ENCODE measurements at places on chromosomes 1 and 21. TPM values are rescaled to one million over a fixed set of nuclear protein-coding genes. Genes with fewer than 3 reads are reported as not detected.

DNA sequence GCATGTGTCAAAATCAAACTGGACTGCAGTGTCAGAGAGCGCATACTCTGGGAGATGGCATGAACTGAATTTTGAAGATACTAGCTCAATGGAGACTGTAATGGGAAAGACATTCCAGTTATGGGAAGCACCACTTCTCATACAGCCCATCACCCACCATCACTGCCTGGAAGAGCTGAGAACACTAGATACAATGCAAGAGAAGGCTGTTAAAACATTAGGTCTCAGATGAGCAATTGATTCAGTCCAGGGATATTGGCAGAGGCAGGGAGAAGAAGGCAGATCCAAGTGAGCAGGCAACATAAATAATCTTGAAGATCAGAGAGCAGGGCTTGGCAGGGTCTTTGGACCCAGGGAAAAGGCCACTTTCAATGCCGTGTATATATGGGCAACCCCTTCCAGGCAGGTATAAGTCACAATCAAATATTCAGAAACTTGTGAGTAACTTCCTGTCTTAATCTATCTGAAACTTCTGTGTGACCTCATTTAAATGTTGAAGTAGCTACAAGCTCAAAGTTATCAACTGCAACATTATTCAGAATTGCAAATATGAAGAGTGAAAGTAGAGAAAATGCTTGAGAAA lies 290.3 kb upstream of the SGIP1 start:
- peaks cover 8% of the 10 kb centered on the region for H3K4me1 ChIP-seq
- DNase-seq: peak; percentile 46
- no peak overlapping the region for H3K4me3 ChIP-seq
- no peak overlapping the region for H3K27ac ChIP-seq
- no peaks in the 10 kb centered on the region for H3K36me3 ChIP-seq
- no peaks in the 10 kb centered on the region for H3K27me3 ChIP-seq

- no peak for DNase-seq
- peaks cover 14% of the 10 kb centered on the region for H3K4me1 ChIP-seq
- no peaks in the 10 kb centered on the region for H3K36me3 ChIP-seq
- no peak overlapping the region for H3K27ac ChIP-seq
- no peaks in the 10 kb centered on the region for H3K27me3 ChIP-seq
- H3K4me3 ChIP-seq: no peak overlapping the region
Observed at GRCh38 chr1:243716906-243717305, 133.1 kb downstream of the AKT3 start.

DNA sequence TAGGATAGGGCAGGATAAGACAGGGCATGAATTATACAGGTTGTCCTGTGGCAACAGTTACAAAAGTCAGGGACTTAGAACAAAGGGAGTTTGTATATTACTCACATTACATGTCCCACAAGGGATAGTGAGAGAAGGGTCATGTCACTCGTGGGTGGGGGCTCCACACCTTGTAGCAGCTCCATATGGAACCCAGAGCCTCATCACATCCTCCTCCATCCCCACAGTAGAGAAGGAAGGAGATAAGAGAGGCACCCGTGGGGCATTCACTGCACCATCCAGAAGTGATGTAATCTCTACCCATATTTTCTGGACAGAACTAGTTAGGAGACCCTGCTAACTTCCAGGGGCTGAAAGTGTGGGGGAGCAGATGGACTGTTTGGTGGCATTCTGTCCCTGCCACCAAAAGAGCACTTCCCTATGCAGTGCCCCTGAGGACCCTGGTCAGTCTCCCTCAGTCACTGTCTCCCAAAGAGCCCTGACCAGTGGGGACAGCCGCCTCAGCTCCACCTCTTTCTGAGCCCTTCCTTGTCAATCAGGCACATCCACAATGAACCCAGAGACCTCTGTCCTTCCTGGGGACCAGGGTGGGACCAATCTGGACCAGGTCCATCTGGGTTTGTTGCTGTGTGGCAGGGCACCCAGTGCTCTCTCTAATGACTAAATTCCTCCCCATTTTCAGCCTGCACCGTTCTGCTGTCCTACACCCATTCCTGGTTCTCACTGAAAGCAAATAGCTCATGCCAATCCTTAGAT lies 154.8 kb upstream of the ETV3 start:
- no peak overlapping the region for H3K4me3 ChIP-seq
- DNase-seq: no peak
- H3K36me3 ChIP-seq: no peaks in the 10 kb centered on the region

- no peaks in the 10 kb centered on the region for H3K4me1 ChIP-seq
- peak; percentile 29 for DNase-seq
- no peaks in the 10 kb centered on the region for H3K27me3 ChIP-seq
- no peak overlapping the region for H3K27ac ChIP-seq
Observed at GRCh38 chr1:224392411-224393249, 36.0 kb downstream of the CNIH4 start.

DNA sequence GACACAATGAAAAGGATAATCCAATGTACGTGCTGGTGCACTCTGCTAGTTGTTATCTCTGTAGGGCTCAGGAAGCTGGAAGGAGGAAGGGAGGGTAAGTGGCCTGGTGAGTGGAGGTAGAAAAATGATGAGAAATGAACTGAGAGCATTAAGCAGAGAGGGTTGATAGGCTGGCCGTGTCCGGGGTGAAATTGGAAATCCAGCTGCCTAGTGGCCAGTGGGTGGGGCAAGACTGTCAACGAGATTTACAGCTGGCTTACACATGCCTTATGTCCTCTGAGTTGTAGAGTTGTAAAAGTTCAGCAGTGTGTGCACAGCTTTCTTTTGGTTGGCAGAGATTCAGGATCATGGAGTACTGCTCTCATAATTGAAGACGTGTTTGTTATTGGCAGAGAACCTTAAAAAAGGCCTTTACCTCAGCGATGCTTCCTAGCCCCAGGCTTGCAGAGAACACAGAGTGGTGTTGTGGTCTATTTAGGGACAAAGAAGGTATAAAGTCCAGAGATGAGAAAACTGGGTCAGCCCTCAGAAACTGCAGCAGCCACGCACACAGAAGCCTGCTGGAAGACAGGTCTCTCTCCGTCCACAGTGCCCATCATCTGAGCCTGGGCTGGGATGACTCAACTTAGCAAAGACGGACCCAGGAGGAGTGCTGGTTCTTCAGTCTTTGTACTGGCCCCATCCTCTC lies 132.4 kb downstream of the EDEM3 start:
- H3K36me3 ChIP-seq: no peaks in the 10 kb centered on the region
- no peak overlapping the region for H3K4me3 ChIP-seq

GRCh38 chr1:223343692-223344091 lies 20.3 kb downstream of the SUSD4 start:
- no peaks in the 10 kb centered on the region for H3K4me1 ChIP-seq
- H3K27me3 ChIP-seq: peaks cover 2% of the 10 kb centered on the region
- no peak overlapping the region for H3K27ac ChIP-seq
- H3K4me3 ChIP-seq: no peak overlapping the region
- DNase-seq: no peak

GRCh38 chr21:45747802-45748445 lies 104.4 kb downstream of the PCBP3 start:
- DNase-seq: peak; percentile 51
- no peak overlapping the region for H3K27ac ChIP-seq
- no peaks in the 10 kb centered on the region for H3K4me1 ChIP-seq
- no peaks in the 10 kb centered on the region for H3K36me3 ChIP-seq

- H3K36me3 ChIP-seq: no peaks in the 10 kb centered on the region
- peak overlapping the region; percentile 94 for H3K4me3 ChIP-seq
- peak overlapping the region; percentile 87 for H3K27ac ChIP-seq
- H3K27me3 ChIP-seq: no peaks in the 10 kb centered on the region
- DNase-seq: peak; percentile 3
Observed at GRCh38 chr1:15618077-15618654, 908 bp downstream of the DDI2 start.

DNA sequence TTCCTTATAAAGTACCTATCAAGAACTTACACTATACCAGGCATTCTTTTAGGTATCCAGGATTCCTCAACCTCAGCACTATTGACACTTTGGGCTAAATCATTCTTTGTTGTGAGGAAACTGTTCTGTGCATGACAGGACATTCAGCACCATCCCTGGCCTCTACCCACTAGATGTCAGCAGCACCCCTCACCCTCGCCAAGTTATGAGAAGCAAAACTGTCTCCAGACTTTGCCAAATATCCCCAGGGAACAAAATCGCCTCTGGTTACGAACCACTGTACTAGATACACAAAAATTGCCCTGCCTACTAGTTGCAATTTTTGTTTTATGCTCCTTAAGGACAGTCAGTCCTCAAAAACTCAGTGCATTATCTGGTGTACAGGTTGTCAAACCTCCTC lies 35.7 kb downstream of the PALMD start:
- H3K4me3 ChIP-seq: no peak overlapping the region
- no peak for DNase-seq
- peaks cover 12% of the 10 kb centered on the region for H3K4me1 ChIP-seq
- H3K27ac ChIP-seq: peak overlapping the region; percentile 46
- H3K36me3 ChIP-seq: no peaks in the 10 kb centered on the region
- no peaks in the 10 kb centered on the region for H3K27me3 ChIP-seq

DNA sequence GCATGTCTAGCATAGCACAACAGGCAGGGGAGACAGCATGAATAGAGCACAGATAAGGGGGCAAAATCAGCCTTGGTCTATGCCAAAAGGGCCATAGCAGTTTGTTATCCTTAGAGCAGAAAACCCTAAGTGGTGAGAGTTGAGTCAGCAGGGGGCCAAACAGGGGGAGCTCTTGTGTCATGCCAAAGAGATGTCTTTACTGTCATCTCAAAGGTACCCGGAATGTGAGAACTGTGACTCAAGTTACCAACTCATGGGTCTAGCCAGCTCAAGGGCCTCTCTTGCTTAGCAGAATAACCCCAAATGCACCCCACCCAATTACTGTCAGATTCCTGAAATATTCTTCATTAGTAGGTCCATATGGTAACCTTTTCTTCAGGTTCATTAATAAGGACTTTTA lies 45.9 kb upstream of the NRDC start:
- no peak for DNase-seq
- no peaks in the 10 kb centered on the region for H3K27me3 ChIP-seq
- H3K4me1 ChIP-seq: peaks cover 34% of the 10 kb centered on the region
- peaks cover 2% of the 10 kb centered on the region for H3K36me3 ChIP-seq
- H3K27ac ChIP-seq: peak overlapping the region; percentile 13

DNA sequence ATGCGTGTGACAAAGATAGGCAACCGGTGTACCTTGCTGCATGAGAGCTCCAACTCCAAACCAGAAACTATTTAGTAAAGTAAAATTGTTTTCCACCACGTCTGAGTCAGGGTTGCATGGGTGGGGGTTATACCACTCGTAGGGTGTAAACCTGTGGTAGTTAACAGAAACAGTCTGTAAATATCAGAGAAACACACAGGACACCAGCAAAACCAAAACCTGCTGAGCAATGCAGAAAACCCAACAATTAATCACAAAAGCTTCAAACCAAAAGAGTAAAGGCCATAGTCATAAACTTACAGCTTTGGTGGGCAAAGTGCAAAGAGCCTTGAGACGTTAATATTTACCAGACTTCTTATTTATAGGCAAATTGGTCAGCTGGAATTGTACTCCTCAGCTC lies 282.7 kb downstream of the BACH1 start:
- no peaks in the 10 kb centered on the region for H3K36me3 ChIP-seq
- H3K4me3 ChIP-seq: no peak overlapping the region
- H3K27me3 ChIP-seq: no peaks in the 10 kb centered on the region
- no peak overlapping the region for H3K27ac ChIP-seq
- no peaks in the 10 kb centered on the region for H3K4me1 ChIP-seq

GRCh38 chr21:40602080-40602479 lies 244.9 kb downstream of the DSCAM start:
- H3K36me3 ChIP-seq: no peaks in the 10 kb centered on the region
- H3K4me3 ChIP-seq: no peak overlapping the region
- H3K27me3 ChIP-seq: no peaks in the 10 kb centered on the region
- H3K27ac ChIP-seq: no peak overlapping the region
- H3K4me1 ChIP-seq: no peaks in the 10 kb centered on the region

DNA sequence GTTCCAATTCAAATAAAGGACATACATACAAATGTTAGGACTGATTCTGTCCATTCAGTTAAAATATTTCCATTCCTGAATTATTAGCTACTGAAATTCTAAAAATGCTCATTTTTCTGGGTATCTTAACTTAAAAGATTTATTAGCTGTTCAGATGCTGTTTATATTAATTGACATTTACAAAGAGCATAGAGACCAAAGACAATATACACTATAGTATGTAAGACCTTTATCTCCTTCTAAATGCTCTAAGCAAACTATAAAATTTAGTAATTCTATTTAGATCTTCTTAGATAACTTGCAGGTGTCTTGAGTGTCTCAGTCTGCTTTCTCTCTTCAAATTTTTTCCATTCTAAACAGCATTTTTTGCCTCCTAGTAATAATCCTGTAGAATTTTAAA lies 39.3 kb downstream of the VAMP4 start:
- H3K36me3 ChIP-seq: peaks cover 3% of the 10 kb centered on the region
- DNase-seq: no peak
- no peaks in the 10 kb centered on the region for H3K27me3 ChIP-seq
- H3K4me1 ChIP-seq: no peaks in the 10 kb centered on the region
- H3K27ac ChIP-seq: no peak overlapping the region

DNA sequence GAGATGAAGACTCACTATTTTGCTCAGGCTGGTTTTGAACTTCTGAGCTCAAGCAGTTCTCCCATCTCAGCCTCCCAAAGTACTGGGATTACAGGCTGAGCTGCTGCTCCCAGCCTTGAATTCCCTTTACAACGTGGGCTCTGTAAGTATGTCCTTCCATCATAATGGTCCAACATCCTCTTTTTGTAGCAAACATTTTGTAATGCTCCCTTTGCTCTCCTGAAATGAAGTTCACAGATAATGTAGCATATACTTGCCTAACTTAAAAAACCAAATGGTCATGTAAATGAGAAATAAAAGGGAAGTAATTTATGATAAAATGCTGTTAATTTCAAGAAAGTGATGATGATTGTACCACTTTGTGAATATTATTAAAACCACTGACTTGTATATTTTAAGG lies 30.5 kb upstream of the THEM4 start:
- DNase-seq: no peak
- H3K27me3 ChIP-seq: no peaks in the 10 kb centered on the region
- peaks cover 10% of the 10 kb centered on the region for H3K4me1 ChIP-seq
- no peaks in the 10 kb centered on the region for H3K36me3 ChIP-seq

GRCh38 chr1:159188375-159188788 lies 16.3 kb upstream of the ACKR1 start:
- DNase-seq: peak; percentile 10
- H3K36me3 ChIP-seq: no peaks in the 10 kb centered on the region
- H3K4me1 ChIP-seq: no peaks in the 10 kb centered on the region
- H3K27ac ChIP-seq: no peak overlapping the region
- no peak overlapping the region for H3K4me3 ChIP-seq
- H3K27me3 ChIP-seq: peaks cover 2% of the 10 kb centered on the region

DNA sequence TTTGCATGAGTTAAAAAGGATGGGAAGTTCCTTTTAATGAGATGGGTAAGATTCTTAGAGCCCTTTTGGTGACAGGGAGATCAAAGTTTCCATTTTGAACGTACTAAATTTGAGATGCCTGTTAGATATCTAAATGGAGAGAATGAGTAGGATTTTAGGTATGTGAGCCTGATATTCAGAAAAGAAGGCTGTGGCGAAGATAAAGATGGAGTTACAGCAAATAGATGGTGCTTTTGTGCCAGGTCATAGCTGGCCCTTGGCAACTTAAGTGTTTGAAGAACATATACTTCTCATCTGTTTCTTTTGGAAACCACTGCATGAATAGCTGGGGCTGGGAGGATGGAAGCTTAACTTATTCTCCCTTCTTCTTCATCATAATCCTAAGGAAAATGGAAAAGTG lies 282.5 kb downstream of the PTBP2 start:
- no peaks in the 10 kb centered on the region for H3K4me1 ChIP-seq
- H3K36me3 ChIP-seq: no peaks in the 10 kb centered on the region
- no peak overlapping the region for H3K4me3 ChIP-seq
- H3K27ac ChIP-seq: no peak overlapping the region

MYCBP gene
- 2.1 TPM for total RNA-seq

C1QC gene
- total RNA-seq: not detected

TAS1R1 gene
- under 0.01 TPM for total RNA-seq

LCK gene
- total RNA-seq: not detected

HMGCS2 gene
- total RNA-seq: not detected

ZBTB8B gene
- total RNA-seq: not detected

Measured in fibroblast of lung (primary cell).